ENCODE measurements at places on chromosomes 4 and X.

DNA sequence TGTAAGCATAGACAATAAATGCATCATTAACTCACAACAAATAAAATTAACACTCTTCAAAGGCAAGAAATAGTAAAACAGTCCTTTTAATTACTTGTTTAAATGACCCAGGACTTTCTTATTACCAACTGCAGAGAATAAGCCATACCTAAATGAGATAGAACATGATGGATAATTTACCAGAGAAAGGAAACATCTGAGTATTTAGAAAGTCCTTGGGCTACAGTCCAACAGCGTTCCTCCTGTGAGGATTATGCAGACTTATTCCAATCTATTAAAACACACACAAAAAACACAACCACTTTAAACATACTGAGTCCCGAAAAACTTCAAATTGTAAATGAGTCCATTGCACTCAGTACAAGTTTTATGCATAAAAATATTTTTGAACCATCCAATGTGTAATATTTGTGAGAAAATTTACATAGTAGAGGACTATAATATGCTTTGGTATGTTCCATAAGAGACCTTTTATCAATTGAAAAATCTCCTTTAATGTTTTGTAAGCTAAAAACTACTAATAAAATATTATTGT is 129.2 kb downstream of the NR3C2 start:
- DNase-seq: no peak

GRCh38 chrX:143025628-143026027 is at the start of gene SPANXN4:
Gene SPANXN4 (plus strand): TSS chrX:143025928. CDS start chrX:143026015, 87 bp downstream.
- DNase-seq: no peak

DNA sequence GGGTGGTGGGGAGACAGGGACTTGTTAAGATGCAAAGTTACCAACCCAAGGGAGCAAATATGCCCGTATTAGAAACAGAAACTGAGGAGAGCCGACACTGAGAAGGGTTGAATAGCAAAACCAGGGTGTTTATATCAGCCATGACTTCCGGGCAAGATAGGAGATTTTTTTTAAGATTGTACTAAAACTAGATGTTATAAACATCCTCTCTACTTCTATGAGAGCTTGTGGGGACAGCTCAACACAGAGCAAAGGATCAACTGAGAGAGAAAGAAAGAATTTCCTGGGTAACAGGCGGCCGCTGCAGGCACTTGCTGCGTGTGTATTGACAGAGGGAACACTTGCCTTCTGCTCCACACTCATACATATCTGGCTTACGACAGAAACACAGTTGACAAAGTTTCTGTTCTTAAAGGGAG is 49.1 kb upstream of the FBXW7 start:
- DNase-seq: peak; percentile 34

DNA sequence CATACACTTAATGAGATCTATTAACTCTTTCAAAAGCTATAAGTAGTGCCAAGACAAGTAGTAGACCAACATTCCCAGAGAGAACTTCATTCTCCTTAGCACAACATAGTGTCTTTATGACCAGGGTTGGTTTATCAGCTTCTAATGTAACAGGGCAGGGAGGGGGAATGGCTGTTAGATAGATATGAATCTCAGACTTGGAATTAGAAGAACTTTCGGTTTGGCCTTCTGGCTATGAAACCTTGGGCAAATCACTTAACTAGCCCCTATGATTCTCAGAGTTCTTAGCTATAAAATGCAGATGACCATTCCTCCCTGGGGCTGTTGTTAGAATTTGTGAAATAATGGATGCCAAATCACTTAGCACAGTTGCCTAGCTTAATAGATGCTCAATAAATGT is 132.2 kb downstream of the SLC10A7 start:
- no peak for DNase-seq

GRCh38 chr4:73309211-73309610 is 50.6 kb upstream of the ANKRD17 start:
- DNase-seq: no peak

DNA sequence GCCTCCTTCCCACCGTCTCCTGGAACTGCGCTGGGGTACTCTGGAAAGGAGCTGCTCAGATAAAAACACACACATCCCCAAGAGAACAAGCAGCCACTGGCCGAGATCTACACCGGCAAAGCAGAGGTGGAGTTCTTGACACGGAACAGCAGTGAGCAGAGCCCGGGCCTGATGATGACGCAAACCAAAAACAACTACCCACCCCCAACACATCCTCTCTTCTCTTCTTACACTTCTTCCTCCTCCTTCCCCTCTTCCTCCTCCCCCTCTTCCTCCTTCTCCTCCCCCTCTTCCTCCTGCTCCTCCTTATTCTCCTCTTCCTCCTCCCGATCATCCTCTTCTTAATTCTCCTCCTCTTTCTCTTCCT is 4.6 kb downstream of the PNMA5 start:
- peak; percentile 4 for DNase-seq

DNA sequence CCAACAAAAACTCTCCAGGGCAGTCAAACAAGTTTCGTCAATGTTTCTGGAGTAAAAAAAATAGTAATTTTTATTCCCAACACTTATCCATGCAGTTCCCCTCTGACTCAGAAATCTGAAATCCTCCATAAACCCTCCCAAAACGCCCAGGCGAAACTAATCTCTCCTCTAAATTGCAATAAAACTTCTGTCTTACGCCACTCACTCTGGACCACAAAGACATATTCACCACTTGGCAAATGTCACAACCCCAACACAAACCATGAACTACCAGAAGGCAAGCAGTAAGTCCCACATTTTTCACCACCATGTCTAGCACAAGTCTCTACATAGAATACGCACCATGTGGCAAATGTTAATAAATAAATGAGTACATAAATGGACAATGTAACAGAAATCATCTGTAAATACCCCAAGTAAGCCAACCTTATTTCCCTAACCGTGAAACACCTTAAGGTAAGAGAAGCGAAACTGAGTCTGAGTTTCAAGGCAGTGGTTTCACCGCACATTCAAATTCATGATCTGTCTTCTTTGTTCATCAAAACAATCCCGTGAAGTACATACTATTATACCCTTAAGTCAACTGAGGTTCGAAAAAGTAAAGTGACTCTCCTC is 1.6 kb downstream of the PAPSS1 start:
- DNase-seq: no peak

DNA sequence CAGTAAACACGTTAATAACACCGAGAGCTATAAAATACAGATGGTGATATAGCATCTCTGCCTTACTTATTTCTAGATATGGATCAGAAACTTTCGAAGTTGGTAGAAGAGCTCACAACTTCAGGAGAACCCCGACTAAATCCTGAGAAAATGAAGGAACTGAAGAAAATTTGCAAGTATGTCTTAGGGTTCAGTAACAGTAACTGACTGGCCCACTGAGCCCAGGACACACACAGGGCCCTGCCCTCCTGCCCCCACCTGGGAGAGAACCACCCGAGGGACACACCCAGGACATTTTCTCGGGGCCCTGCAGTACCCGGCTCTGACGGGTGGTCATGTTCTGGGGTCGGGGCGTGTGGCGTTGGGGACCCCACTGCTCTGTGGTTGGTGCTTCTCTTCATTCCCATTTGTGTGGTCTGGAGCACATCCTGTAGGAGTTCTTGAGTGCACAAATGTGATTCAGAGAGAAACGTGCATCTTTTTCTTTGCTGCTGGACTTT is 1.1 kb downstream of the UVSSA start:
- no peak for DNase-seq

DNA sequence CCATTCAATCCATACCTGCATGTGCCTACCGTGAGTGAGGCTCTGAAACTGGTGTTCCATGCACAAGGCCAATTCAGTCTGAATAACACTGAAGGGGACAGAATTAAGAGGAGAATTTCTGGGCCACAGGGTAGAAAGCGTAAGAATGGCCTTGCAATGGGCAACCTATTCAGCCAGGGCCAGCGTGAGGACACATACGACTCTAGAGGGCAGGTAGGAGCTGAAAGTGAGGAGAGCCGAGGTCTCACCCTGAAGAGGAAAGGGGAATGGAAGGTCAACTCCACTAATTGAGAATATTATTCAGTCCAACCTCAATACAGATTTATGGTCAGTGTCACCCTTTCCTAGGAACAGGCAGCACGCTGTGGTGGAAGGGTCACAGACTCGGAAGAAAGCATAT is 202.2 kb downstream of the TRIML1 start:
- no peak for DNase-seq

- DNase-seq: no peak
These were observed 26.7 kb upstream of the PCDH18 start for GRCh38 chr4:137558951-137559350.

DNA sequence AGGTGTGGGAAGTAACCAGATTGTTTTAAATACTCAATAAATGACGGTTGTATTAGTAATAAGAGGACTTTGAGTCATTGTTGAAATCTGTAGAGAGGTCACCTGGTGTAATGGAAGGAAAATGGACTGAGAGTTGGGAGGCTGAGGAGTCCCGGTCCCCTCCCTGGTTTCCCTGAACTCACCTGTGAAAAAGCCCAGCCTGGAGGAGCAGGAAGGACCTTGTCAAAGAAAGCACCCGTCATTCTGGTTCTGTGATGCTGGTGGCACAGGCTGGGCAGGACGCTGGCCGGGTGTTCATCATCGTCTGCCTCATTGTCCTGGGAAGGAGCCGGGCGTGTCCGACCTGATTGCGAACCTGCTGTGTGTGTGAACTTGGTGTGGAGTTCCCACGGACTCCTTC is 70.8 kb downstream of the SORCS2 start:
- DNase-seq: no peak

- DNase-seq: peak; percentile 36
These were observed 79.9 kb downstream of the SLC9A6 start for GRCh38 chrX:136065044-136065671.

- peak; percentile 54 for DNase-seq
These were observed 85.5 kb downstream of the NFKB1 start for GRCh38 chr4:102586644-102587021.

GRCh38 chr4:39970671-39971640 is 6.8 kb downstream of the PDS5A start:
- no peak for DNase-seq

DNA sequence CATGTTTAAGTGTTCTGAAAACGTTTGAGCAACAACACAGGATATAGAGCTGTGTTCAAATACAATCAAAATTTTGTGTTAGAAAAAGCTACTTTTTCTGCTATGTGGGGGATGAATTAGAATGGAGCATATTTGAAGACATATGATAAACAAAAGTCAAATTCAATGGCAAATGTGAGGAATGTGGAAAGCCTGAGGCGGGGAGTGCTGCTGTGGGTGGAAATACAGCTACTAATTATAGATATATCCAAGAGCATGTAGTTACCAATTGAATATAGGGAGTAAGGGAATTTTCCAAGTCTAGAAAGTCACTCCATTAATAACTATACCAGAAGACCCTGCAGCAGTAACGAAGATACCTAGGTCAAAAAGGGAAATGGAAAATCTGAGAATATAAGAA is 2370.4 kb upstream of the TENM3 start:
- no peak for DNase-seq

- no peak for DNase-seq
These were observed 13.3 kb upstream of the DYNLT3 start for GRCh38 chrX:37860721-37861120.

- no peak for DNase-seq
These were observed 71.6 kb downstream of the PRRG1 start for GRCh38 chrX:37420756-37421155.

DNA sequence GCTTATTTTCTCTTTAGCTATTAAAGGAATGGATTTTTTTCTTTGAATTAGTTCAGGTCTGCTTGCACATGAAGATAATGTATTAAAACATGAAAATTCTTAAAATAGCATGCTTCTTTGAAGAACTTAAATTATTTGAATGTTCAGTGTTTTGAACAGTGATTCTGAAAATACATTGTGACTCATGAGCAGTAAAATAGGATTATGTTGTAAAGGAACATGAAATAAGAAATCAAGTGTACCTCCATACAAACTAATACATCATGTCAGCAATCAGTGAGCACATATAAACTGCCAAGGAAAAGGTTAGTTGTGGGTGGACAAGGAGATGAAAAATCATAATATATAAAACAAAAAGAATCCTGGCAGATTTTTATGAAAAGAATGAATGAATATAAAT is 66.1 kb downstream of the SNX25 start:
- DNase-seq: no peak

- no peak for DNase-seq
These were observed 19.0 kb downstream of the SMPX start for GRCh38 chrX:21738950-21739287.

- no peak for DNase-seq
These were observed 220.2 kb upstream of the MAD2L1 start for GRCh38 chr4:120286813-120287212.

DNA sequence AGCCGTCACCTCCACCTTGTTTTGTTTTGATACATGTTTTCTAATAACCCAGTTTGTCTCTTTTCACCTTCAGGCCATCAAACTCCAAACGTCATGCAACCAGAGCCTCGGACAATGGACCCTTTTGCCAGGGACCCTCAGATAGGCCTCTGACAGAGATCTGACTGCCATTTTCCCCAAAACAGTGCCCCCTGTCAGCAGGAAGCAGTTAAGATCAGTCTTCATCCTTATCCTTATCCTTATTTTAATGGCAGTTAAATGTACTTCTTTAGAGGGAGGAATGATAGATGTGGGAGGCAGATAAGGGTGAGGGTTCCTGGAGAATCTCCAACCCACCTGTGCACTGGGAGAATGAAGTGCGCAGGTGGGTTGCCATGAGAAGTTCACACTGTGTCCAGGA is 135.7 kb downstream of the ANAPC10 start:
- no peak for DNase-seq

GRCh38 chr4:10413177-10413576 is 44.0 kb downstream of the ZNF518B start:
- DNase-seq: no peak

DNA sequence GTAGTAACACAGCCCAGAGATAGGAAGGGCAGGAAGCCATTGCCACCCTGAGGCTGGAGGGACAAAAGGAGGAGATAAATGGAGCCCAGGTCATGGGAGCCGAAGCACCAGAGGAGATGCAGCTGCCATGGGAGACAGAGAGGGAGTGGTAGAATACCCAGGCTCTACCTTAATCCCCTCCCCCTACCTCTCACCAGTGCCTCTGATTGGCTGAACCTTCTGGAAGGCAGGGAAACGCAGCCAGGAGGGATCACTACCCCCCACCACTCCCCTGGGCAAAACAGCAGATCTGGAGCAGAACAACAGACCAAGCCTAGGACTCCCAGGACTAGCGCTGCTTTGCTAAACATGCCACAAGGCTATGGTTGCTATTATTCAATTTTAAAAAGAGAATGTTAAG is 114.2 kb downstream of the ZNF827 start:
- DNase-seq: no peak

DNA sequence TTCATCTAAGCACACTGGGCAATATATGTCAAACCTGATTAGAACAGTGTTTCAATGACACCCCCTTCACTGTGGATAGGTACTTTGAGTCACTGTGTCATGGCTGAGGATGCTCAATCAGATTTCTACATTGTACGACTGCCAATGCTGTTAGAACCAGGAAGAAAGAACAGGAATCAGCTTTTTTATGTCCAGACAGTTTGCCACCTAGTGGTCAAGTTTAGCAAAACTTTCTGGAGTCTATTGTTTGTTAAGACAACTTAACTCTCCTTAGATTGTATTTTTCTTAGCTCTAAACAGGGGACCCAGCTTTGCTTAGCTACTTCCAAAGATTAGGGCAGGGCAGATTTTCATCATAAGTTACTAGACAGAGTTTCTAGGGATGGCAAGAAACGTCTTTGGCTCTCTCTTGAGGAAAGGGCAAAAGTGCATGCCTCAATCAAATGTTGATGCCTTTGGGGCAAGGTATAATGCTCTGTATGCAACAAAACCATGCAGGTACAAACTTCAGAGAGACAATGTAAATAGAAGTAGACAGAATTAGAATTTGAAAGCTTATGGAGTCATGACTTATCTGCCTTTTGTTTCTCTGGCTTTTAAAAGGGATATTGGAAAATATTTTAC is 40.5 kb upstream of the BMP3 start:
- DNase-seq: peak; percentile 62

- peak; percentile 69 for DNase-seq
These were observed 154.4 kb upstream of the KLF3 start for GRCh38 chr4:38509551-38509950.

GRCh38 chr4:37066159-37066558 is 178.4 kb upstream of the NWD2 start:
- DNase-seq: no peak
